ENCODE measurements at places on chromosomes 13 and 19.

- no peak for DNase-seq
These were observed 78.4 kb downstream of the FAM216B start for GRCh38 chr13:42859760-42860159.

DNA sequence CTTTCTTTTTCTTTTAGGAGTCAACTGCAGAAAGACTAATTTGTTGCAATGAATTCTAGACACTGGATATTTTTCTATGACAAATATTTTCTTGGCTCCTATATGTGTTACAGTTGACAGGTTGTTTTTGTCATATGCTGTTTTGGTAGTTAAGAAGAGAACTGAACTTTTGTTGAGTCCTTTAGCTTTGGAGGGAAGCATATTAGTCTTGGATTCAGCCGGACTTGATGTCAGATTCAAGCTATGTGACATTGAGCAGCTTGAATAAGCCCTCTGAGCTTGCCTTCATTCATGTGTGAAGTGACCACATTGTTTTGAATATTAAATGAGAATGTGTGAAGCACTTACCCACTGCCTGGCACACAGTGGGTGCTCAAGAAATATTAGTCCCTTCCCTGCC lies 181.9 kb upstream of the RNF113B start:
- DNase-seq = no peak

DNA sequence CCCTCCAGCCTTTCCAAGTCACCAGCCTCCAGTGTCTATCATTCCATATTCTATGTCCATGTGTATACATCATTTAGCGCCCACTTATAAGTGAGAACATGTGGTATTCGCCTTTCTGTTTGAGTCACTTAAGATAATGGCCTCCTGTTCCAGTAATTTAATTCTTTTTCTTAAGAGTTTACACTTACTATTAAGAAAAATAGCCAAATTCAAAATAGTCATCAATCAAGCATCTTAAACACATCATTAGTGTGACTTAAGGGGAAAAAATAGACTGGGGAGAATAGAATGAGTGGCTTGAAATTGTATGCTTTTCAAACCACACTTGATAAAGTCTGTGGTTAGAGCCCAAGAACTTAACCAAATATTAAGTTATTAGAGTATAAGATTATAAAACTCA lies 248.0 kb downstream of the MAB21L1 start:
- DNase-seq = no peak

DNA sequence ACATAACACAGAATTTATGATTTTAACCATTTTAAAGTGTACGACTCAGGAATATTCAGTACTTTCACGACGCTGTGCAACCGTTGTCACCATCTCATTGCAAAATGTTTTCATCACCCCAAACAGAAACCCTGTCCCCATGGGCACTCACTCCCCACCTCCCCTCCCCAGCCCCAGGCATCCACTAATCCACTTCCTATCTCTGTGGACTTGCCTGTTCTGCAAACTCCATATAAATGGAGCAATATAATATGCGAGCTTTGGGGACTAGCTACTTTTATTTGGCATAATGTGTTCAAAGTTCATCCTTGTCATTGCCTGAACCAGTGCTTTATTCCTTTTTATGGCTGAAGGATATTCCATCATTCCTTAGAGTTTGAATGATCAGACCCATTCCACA lies 7.3 kb upstream of the INSR start:
- DNase-seq = no peak

GRCh38 chr19:5035793-5036697 lies 67.1 kb downstream of the KDM4B start:
- DNase-seq = no peak

GRCh38 chr19:8252922-8253589 lies 43.9 kb downstream of the CERS4 start:
- peak; percentile 89 for DNase-seq

- DNase-seq = peak; percentile 4
These were observed 2439.9 kb upstream of the PCDH20 start for GRCh38 chr13:63855457-63856118.

DNA sequence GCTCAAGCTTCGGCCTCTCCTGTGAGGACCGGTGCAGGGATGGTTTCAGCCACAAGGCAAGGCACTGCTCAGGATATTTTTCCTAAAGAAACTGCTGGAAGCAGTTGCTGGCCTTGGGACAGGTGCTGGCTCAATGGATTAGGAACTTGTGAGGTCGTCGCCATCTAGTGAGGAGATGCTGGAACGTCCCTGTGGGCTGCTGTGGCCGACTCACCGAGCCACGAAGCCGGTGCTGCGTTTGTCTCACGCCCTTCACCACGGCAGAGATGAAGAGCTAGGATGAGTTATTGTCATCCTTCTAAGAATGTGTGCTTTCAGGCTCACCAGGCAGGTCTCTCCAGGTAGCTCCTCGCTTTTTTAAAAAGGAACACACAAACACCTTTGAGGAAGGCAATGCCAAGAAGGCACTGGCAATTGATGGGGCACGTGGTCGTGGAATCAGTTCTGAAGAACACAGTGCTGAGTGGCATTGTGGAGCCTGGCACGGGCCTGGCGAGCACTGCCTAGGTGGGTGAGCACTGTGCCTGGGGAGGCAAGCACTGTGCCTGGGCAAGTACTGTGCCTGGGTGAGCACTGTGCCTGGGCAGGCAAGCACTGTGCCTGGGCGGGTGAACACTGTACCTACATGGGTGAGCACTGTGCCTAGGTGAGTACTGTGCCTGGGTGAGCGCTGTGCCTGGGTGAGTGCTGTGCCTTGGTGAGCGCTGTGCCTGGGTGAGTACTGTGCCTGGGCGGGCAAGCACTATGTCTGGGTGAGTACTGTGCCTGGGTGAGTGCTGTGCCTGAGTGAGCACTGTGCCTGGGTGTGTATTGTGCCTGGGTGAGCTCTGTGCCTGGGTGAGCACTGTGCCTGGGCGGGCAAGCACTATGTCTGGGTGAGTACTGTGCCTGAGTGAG lies 140.4 kb downstream of the TEX29 start:
- DNase-seq = no peak

- DNase-seq = no peak
These were observed 107.9 kb downstream of the GGACT start for GRCh38 chr13:100480676-100481075.

- no peak for DNase-seq
These were observed 20.7 kb upstream of the CEACAM6 start for GRCh38 chr19:41734585-41734984.

GRCh38 chr19:29708554-29709439 lies 6.3 kb downstream of the C19orf12 start:
- no peak for DNase-seq

GRCh38 chr19:16161840-16162239 lies 11.5 kb downstream of the CIB3 start:
- DNase-seq = peak; percentile 43

- DNase-seq = no peak
These were observed 60.5 kb downstream of the SPATA13 start for GRCh38 chr13:24221007-24221406.

DNA sequence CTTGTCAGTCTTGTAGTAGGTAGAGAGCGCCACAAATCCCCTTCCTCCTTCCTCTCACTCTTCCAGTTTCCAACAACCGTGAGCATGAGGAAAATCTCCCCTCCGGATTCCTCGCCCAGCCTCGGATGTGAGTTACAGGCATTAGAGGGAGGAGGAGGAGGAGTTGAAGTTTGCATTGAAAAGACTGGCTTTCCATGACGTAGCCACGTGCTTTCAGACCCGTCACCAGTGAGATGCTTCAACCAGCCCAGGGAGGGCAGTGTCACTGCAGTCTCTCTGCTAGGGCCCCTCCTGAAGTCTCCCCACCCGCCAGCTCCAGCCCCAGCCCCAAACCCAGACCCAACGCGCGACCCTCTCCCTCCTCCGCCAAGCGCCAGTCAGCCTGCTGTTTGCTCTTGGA lies 442 bp upstream of the FGF14 start:
- peak; percentile 34 for DNase-seq

- no peak for DNase-seq
These were observed 98.0 kb downstream of the EDNRB start for GRCh38 chr13:77820431-77821149.

- DNase-seq = no peak
These were observed 44.2 kb downstream of the CLDN10 start for GRCh38 chr13:95596701-95597100.
